Stimulated activated CD4-positive, alpha-beta T cell treated with anti-CD3 and anti-CD28 coated beads, Interleukin-15, amount 100 ng/mL, for 1 hour (primary cell): ENCODE measurements at places on chromosomes 5 and 9.

DNA sequence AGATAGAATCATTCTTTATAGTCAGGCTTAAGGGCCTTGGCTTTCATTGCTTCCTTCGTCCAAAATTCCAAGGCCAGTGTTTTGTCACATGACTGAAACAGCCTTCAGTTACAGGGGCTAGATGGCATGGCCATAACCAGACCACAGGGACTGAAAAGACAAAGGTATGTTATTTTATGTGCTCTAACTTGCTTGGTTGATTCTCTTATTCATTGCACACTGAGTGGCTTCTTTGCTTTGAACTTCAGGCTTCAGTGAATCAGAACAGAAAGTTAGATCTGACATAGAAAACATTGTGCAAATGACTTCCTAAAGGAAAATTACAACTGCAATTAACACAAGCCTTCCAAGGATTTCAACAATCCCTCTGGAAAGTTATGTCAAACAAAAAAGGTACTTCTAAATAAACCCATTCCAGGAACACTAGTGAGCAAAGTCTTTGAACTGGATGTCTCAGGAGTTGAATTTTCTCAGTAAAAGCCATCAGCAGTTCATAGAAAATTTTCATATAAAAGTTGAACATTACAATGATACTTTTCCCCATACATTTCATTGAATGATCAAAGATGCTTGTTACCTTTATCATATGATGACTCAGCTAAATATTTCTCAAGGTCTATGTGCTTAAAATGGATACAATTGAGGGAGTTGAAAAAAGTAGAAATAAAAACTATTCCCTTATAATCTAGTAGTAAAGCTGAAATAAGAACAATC, 355.3 kb downstream of the TMEM232 start:
- no peak for DNase-seq

- DNase-seq: peak; percentile 17
Measured at GRCh38 chr5:157303667-157304327, 37.9 kb downstream of the CYFIP2 start.

GRCh38 chr5:30960036-30960435, 233.4 kb upstream of the CDH6 start:
- DNase-seq: no peak

GRCh38 chr5:149632311-149633251, 51.3 kb downstream of the ARHGEF37 start:
- no peak for DNase-seq

DNA sequence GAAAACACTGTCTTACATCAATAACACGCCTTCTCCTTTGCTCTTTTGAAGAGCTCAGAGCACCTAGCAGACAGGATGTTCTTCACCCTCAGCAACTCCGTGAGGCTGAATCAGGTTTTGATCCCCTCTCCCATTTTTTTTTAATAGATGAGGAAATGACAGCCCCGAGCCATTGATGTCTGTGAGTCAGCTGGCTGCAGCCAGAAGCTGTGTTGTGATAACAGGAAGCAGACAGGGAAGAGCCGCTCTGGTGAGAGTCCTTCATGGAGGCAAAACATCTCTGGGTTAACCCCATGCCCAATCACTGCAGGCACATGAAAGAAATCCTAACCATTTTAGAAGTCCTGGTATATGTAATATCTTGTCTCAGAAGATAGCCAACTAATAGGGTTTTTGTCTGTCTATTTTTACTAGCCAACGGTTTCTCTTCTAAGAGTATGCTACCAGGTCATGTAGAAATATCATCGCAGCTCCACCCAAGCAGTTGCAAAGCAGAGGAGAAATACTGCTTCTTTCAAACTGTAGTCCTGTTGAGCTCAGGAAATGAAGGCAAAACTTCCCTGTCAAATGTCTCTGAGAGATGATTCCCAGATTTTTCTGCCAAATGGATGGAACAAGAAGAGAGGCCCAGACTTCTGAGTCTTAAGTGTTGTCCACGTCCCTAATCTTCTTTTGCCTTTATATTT, 568.9 kb downstream of the CCDC171 start:
- no peak for DNase-seq

DNA sequence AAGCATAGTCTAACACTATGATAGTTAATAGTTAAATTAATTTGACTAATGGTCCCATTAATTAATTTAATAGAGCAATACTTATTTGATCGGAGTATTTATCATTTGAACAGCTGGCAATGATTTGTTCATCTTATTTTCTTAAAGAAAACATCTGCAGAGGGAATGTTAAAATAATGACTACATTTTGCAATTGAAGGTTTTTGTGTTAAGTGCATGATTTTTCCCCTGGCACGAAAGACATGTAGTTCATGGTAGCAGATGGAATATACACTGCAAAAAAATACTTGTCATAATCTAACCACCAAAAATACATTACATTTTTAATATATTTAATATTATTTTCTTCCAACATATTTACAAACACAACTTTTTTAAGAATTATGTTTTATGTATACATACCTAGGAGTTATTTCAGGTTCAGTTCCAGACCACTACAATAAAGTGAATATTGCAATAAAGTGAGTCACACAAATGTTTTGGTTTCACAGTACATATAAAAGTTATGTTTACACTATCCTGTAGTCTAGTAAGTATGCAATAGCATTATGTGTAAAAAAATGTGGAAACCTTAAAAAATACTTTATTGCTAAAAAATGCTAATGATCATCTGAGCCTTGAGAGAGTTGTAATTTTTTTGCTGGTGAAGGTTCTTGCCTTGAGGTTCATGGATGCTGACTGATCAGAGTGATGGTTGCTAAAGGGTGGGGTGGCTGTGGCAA, 292.6 kb upstream of the DAB2 start:
- DNase-seq: no peak

GRCh38 chr5:135458921-135459331, 6.8 kb upstream of the TIFAB start:
- no peak for DNase-seq

DNA sequence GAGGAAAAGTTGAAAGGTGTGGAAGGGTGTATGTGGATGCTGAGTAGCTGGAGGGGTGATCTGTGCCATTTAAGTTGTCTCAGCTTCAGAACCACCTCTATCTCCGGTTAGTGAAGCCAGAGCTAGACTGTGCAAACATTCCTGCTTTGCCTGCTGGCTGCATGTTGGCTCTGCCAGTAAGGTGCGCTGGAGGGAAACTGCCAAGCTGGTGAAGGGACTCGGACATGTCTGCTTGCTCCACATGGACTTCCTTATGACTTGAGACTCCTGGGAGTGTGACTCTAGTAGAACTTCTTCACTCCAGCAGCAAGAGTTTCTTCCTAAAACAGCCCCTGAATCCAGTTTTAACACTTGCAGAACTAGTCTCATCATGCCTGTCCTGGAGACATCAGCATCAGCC, 27.9 kb downstream of the DAB2 start:
- DNase-seq: no peak

DNA sequence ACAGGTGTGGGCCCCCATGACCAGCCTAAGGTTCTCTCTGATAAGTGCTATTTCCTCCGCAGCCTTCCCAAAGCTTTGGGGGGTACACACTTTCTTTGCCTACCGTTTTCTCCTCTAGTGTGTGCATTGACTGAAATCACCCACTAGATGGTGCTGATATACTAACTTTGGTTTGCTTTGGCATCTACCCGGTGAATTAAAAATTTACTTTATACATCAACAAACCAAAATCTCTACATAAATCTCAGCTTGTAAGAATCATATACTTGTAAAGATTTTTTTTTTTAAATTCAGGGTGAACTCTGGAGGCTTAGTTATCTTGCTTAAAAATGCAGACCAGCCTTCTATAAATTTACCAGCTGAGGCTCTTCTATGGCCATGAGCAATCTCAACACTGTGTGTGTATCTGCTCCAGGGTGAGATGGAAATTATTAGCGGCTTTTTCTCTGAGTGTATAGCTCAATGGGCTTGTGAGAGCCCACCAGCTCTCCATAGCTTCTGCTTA, 475.7 kb upstream of the TNC start:
- DNase-seq: no peak
